ENCODE measurements at places on chromosomes 2 and 18.
A peak's percentile ranks its signal among the peaks of the same experiment; 100 is the strongest.

DNA sequence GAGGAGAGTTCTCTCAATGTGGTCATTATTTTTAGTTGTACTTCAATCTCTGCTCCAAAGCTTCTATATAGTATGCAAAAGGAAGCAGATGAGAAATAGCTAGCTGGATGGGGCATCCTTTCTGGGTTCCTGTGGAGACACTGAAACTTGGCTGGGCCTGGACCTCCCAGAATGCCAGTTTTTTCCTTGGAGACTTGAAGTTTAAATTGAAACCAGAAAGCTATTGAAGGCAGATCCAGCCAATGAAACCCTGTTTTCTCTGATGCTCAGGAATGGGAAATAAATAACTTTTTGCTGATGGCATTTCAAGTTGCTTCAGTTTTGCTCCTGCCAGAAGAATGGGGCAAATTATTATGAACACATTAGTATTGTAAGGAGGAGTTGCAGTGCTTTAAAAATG lies 2.9 kb downstream of the SETBP1 start:
- DNase-seq, result no peak

GRCh38 chr2:196329959-196330358 lies 158.6 kb upstream of the STK17B start:
- no peak for DNase-seq

- DNase-seq, result no peak
Observed at GRCh38 chr2:235670974-235671787, 177.3 kb downstream of the AGAP1 start.

- no peak for DNase-seq
Observed at GRCh38 chr2:217864963-217865772, 137.6 kb downstream of the TNS1 start.

DNA sequence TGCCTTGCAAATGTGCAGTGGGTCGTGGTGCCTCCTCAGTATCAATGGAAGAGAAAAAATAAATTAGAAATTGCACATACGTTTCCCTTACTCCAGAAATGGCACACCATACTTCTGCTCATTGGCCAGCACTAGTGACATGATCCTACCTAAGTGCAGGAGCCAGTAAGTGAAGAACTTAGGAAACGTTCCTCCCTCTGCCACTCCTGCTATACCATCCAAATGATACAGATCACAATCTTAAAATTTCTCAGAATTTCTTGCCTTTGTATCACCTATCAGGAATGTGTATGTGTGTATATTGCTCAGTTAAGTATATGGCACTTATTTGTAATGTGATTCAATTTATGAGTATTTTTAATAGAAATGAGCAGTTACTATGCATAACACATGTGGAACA lies 237.0 kb upstream of the UBE2E3 start:
- DNase-seq, result no peak

DNA sequence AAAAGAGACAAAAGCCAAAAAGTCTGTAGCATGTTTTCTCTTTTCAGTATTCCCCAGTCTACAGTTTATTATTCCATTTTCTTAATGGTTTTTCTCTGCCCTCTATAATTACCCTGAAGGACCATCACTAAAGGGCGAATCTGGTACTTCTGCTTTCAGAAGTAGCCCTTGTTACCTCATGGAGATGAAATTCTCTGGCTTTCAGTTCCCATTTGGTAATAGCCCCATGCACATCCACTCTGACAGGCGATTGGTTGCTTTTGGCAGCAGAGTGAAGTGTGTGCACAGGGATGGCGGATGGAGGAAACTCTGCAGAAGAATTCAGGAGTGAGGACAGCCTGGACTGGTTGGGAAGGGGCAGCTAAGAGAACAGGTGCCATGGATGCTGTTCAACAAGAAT lies 66.3 kb upstream of the NABP1 start:
- DNase-seq, result no peak

- DNase-seq, result no peak
Observed at GRCh38 chr2:226664661-226665060, 135.0 kb downstream of the IRS1 start.

DNA sequence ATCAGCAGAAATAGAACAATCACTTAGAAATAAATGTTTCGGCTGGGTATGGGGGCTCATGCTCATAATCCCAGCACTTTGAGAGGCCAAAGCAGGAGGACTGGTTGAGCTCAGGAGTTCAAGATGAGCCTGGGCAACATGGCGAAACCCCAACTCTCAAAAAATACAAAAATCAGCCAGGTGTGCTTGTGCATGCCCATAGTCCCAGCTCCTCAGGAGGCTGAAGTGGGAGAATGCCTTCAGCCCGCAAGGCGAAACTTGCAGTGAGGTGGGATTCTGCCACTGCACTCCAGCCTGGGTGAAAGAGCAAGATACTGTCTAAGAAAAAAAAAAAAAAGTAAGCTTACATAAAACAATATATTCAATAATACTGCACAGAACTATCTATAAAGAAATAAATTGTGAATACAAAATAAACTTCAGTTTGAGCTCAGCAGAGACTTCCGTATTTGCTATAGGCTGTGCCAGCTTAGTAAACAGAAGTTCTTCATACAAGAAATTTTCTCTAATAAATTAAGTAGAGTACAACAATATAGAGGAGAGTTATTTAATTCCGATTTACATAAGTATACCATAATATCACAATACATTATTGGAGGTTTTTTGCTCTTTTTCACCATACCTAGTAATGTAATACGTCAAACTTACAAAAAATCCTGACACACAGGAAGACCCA lies 43.6 kb downstream of the SRBD1 start:
- DNase-seq, result no peak

DNA sequence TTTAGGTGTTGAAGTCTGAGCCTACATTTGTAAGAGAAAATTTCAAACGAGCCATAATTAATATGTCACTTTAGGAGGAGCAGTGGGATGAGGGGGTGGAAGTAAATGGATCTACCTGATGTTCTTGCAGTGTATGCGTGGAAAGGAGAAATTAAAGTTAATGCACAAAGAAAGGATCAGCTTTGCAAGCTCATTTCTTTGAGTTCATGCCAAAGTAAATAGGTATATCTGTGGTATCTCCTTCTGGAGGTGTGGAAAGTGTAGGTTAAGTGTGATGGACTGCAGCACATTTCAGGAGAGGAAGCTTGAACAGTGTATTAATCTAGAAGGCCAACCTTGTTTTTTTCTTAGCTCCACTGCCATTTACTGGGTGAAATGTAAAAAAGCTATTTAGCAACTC lies 307.5 kb upstream of the ZEB2 start:
- DNase-seq, result no peak

DNA sequence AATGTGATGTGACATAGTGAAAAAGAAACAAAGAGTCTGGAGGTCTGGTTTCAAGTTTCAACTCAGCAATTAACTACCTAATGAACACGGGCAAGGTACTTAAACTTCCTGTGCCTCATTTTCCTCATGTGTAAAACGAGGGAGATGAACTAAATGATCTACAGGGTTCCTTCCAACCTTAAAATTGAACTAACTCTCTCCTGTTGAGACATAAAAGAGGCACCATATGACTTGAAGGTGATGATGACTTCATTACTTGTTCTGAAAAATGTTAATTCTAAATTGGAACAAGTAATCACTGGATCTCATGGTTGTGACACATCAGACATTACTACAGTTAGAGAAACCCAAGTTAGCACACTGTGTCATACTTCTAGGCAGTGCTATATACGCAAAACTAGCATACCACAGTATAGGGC lies 8.9 kb upstream of the REL start:
- DNase-seq, result no peak

DNA sequence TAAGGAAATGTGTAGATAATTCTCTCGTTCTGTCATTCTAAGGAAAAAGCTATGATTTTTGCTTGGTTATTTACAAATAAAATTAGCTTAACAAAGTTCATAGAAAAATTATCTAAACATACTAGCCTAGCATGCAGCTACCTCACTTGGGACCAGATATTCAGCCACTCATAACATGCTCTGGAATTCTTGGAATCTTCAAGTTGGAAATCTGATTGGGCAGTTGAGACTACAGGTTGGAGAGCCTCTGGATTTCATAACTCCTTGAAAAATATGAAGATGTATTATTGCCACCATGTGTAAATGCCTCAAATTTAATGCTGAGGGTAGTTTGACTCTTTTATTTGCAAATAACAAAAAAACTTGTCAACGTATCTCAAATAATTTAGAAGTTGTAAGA lies 132.2 kb upstream of the GULP1 start:
- no peak for DNase-seq

GRCh38 chr2:36379710-36380448 lies 24.3 kb downstream of the CRIM1 start:
- no peak for DNase-seq

DNA sequence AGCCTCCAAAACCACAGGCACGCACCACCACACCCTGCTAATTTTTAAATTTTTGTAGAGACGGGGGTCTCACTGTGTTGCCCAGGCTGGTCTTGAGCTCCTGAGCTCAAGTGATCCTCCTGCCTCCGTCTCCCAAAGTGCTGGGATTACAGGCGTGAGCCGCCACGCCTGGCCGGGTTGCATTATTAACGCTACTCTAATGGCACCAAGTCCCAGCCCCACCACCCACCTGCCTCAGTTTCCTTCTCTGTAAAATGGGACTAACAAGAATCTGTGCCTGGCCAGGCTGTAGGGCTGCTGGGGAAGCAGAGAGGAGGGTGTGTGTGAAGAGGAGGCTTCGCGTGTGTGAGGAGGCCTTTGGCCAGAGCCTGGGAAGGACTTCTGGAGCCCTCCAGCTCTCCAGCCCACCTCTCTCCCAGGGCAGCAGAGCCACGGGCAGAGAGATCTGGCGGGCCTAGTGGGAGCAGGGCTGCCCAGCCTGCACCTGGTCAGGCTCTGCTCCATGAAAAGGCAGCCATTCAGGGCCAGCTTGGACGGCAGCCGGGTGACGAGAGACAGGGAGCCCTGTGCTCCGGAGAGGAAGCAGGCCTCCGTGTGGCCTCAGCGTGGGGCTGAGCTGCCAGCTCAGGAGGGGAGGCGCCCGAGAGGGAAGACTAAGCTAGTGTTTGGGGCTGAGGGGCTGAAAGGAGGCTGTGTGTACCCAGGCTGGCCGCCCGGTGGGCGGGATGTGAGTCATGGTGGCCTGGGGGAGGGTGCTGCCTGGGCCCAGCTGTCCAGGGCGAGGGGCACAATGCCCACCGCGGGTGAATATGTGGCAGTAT lies 7.4 kb upstream of the B3GNT7 start:
- DNase-seq, result no peak

- peak; percentile 48 for DNase-seq
Observed at GRCh38 chr2:127453392-127454171, 35.4 kb downstream of the PROC start.

- DNase-seq, result no peak
Observed at GRCh38 chr2:187434342-187434785, 13.7 kb downstream of the CALCRL start.

GRCh38 chr2:228545748-228546145 lies 364.3 kb upstream of the SPHKAP start:
- no peak for DNase-seq

- DNase-seq, result no peak
Observed at GRCh38 chr18:21109936-21110712, 1.5 kb downstream of the ROCK1 start.

DNA sequence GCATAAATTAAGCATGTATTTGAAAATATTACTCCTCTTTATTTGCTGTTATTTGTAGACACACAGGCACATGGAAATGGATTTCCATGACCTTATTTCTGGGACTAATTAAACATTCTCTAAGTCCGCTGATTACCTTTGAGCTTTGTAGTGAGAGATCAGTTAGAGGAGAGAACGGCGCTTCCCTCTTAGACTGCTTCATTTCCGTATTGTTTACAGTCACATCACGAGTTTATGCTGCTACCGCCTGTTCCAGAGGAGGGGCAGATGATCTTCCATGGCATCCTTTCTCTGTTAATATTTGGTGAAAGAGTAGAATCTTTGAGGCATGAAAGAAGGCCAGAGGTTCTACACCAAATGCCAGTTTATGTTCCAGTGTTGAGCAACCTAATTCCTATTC lies 404.4 kb downstream of the TRIB2 start:
- no peak for DNase-seq

DNA sequence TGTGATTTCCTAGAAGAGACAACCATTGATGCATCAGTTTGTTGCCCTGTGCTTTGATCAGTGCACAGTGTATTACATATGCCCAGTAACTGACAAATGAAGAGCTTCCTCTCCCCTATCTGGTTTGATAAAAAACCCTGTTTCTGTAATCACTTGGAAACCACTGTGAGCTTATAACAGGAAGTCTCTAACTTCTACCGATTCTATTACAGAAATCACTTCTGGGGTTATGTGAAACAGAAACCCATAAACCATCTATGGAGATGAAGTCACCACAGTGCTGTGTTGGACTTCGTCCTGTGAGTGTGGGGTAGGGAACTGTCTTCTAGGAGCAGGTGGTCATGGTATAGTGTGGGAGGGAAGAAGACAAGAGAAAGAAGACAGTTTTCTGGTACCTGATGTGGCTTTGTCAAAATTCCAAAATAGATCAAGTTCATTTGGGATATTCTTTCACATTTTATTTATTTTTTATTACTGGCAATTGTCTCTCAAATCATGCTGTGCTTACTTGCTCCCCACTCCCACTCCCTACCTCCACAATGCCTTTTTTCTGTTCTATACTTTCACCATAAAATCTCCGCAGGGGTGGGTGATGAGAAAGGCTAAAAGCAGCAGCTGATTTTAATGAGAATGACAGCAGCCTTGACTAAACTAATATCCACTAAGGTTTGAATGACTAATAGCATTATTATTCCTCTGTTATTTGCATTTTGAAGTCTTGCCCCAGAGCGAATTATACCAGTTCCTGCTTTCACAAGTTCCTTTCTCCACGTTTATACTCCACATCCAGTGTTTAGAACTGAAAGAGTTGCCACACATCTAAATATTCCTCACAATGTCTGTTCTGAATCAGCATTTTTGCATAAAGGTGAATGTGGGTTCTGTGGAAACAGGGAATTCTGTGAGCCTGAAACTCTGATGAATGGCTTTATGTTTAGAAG lies 41.7 kb upstream of the RND3 start:
- no peak for DNase-seq

- no peak for DNase-seq
Observed at GRCh38 chr2:215535741-215536140, 99.9 kb upstream of the FN1 start.

- DNase-seq, result no peak
Observed at GRCh38 chr2:180322781-180323180, 315.7 kb upstream of the CWC22 start.

GRCh38 chr2:230877759-230878598 lies 13.2 kb downstream of the ITM2C start:
- DNase-seq, result no peak

DNA sequence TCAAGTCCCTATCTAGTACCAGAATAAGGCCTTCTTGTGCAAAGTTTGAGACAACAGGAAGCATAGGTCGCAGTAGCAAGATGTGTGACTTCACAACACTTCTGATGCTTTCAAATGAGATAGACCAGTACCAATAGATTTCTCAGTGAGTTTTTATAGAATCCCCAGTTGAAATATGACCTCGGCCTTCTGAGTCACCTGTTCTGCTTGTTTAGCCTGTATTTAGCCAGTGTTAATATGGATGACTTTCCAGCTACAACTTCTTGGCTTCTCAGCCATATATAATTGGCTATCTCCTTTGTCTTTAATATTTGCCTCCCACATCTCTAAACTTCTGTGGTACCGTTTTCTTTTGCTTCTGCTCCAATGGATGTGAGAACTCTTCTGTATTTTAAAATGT lies 113.8 kb downstream of the KYNU start:
- no peak for DNase-seq
